Fibroblast of lung (primary cell): ENCODE measurements at places on chromosomes 7 and 10.

DNA sequence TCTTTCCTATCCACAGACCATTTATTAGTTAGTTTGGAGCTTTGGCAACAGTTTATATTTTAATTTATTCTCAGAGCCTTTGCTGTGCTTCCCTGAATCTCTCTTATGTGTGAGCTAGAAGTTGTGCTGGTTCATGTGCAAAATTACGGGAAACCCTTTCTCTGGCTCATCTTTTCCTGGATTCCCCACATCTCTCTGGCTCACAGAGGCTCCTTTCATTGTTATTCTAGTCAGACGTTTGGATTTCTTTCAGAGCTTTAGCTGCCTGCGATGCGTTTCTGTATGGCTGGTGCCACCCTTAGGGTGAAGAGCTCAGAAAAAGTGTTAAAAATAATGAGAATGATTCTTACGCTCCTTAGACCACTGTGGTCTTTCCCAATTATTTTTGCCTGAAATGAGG, 53.3 kb downstream of the TPST1 start:
- DNase-seq = peak; percentile 69

- no peak for DNase-seq
Measured at GRCh38 chr7:74290553-74290950, 1.3 kb downstream of the CLIP2 start.

GRCh38 chr7:82358009-82358578, 85.5 kb downstream of the CACNA2D1 start:
- no peak for DNase-seq

- peak; percentile 30 for DNase-seq
Measured at GRCh38 chr10:124211921-124212320, 118.5 kb upstream of the CHST15 start.

- DNase-seq = no peak
Measured at GRCh38 chr10:10798864-10799192, 218.8 kb upstream of the CELF2 start.

- DNase-seq = no peak
Measured at GRCh38 chr7:49783446-49783845, 10.0 kb downstream of the VWC2 start.

DNA sequence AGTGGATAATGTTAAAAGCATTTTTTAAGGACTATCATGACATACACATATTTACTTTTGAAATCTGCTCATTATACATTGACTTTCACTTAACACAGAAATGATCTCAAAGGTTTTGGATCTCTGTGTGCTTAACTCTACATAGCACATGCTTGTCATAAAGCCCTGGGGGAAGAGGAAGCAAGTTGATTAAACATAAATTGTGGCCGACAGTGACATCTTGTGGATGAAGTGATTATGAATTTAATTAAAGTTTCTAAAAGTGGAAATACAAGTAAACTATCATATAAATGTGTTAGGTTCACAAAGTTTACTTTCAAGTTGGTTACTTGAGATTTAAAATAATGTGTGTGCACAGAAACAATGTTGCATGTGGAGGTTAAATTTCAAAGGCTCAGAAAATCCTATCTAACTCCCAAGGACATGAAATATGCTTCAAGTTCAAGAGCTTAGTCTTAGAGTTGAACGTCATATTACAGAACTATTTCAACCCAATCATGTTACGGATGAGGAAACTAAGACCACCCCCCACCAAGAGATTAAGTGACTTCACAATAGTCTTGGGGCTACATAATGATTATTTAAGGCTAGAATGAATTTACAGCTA, 1247.8 kb downstream of the GATA3 start:
- DNase-seq = peak; percentile 69

- no peak for DNase-seq
Measured at GRCh38 chr10:79264942-79265341, 82.3 kb upstream of the PPIF start.

DNA sequence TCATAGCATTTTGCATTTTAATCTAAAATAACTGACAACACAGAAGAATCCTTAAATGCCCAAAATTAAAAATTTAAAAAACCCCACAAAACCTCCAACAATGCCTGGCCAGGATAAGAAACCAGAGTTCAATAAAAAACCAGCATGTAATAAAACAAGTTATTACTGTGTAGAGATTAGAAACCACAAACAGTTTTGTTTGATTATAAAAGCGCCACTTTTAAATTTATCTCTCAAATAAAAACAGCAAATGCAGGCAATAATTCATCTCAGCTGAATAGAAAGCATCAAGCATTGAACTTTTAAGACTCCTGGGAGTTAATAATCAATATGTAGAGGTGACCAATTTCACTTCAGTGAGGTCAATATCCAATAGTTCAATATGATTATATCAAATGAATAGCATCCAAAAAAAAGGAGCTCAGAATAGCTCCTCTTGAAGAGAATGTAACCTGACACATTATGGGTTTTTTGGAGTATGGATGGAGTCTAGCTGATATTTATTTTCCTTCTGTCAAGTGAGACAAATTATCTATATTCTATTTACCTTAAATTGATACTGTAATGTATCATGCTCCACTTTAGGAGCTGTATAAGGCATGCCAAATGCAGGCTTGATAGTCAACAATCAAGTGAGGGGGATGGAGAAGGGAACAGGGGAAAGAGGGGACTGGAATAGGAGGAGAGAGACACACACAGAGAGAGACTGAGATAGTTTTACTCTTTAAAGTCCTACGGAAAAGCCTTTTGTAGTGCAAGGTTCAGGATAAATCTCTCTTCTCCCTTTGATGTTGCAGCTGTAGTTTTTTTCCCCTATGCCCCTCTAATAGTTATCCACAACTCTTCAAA, 130.9 kb downstream of the RSU1 start:
- DNase-seq = no peak

DNA sequence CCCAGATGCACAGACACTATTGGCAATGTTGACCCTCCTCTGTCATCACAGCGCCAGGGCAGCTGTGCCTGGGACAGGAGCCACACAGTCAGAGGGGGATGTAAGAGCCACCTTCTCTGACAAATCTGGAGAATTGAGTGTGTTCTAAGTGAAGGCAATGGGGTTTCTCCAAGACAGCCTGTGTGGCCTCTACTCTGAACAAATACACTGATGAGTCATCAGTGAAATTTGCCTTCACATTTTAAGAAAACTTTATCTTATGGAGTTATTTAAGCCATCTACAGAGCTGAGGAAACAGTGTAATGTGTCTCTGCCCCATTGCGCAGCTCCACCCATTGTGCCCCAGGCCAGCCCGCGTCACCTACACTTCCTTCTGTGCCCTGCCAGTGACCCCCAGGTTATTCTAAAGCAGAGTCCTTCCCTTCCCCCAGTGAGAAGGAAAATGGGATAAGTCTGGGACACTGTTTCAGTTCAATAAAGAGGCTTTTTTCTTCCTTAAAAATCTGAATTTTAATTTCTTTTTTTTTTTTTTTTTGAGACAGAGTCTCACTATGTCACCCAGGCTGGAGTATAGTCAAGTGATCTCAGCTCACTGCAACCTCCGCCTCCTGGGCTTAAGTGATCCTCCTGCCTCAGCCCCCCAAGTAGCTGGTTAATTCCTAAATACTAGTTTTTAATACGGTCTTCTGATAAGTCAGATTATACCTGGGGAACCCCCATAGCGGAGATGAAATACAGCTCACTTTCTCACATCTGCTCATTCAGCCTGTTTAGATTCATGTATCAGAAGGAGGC, 21.8 kb downstream of the AKR1E2 start:
- DNase-seq = peak; percentile 81

DNA sequence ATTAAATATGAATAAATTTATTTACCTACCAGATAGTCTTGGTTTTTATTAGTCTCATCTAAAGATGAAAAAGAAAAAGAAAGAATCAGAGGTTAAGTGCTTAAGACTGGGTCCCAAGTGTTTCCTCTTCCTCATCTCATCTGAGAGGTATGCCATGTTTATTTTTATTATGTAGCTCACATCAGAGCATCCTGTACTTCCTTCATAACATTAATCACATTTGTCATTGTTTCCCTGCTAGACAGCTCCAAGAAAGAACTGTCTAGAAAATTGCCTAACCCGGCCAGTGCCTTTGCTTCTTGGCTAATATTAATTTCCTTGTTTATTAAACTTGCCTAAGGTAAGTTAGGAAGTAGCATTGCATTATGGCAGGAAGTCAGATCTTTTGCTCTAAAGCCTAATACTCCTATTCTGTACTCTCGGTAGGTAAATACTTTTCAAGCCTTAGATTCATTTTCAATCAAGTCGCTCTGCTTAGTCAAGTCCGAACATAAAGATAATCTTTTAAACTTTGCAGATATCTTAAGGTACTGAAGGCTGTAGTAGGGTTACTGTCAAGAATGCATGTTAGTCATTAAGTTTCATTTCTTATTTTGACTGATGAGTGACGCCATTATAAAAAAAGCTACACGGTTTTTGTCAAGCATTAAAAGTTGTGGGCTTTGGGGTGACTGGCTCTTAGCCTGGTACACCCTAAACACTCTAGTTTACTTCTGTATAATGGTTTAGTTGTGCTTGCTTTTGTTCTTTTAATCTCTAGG, 47.4 kb downstream of the ZMYND11 start:
- DNase-seq = peak; percentile 74

DNA sequence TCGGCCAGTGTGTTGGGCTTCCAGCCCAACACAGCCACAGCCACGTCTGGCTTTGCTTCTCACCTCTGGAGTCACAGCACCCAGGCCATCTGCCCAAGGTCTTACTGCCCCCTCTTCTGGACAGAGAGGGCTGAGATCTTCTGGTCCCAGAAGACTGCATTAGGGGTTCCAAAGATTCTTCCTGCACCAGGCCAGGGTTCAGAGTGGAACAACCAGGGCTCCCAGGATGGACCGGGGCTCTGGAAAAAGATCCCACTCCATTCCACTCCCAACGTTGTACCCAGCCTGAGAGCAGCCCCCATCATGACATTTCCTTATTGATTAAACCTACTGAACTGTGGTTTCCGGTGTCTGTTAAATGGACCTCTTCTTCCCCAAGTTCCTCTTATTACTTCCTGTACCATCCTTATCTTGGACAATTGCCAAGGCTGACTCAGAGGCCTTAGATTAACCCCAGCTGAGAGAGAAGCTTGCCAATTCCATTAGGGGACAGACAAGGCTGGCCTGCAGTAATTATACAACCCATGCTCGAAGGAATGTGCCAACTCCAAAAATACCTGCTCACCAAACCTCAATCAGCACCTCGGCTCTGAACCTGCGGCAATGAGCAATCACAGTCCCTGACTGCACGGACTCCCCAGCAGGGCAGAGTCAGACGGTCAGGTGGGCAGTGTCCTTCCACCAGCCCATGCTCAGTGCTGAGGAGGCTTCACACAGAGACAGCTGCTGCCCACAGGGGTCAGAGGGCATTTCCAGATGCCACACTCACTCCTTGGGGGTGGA, 47.9 kb upstream of the NPFFR1 start:
- DNase-seq = peak; percentile 94

DNA sequence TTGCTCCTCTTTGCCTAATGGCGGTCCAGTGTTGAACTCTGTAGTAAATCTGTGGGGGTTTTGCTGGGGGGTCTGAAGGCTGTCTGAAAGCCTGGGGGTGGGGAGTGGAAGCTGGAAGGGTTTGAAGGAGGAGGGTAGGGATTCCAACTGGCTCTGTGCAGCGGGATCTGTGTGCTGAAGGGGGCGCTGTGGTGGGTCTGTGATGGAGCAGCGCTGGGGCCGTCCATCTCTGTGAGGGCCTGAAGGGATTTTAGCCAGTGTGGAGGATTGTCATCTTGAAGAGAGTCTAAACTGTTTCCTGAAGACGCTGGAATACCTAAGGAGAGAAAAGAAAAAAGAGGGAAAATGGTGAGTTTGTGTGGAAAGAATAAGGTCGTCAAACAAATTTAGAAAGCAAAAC, 129.2 kb downstream of the STRA8 start:
- DNase-seq = no peak

DNA sequence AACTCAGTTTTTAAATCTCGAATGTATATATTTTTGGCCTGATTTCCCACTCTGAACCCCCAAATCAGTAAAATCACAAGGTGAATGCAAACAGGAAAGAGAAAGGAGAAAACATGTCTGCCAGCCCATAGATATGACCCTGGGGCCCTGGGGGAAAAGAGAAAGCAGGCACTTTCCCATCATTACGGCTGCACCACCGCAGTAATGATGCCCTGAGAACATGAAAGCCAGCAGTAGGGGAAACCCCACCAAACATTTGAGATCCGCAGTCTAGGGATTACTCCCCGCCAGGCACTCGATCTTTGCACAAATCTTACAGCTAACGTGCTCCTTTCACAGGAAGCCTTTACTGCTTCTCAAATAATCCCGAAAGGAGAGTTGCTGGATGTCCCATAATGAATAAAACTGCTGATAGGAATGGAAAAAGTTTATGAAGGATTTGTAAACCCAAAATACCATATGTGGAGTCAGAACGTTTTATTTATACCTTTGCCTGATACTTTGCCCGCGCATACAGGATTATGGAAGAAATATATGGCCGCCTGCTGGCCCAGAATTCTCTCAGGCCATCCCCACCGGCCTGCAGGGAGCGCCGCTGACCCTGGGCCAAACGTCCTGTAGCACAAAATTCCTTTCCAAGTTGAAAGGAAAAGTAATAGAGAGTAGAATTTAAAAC, 180.0 kb upstream of the INHBA start:
- no peak for DNase-seq

GRCh38 chr7:110186334-110186733, 904.6 kb upstream of the LRRN3 start:
- no peak for DNase-seq

GRCh38 chr7:100166317-100166940, 2.0 kb downstream of the GAL3ST4 start:
- DNase-seq = no peak

DNA sequence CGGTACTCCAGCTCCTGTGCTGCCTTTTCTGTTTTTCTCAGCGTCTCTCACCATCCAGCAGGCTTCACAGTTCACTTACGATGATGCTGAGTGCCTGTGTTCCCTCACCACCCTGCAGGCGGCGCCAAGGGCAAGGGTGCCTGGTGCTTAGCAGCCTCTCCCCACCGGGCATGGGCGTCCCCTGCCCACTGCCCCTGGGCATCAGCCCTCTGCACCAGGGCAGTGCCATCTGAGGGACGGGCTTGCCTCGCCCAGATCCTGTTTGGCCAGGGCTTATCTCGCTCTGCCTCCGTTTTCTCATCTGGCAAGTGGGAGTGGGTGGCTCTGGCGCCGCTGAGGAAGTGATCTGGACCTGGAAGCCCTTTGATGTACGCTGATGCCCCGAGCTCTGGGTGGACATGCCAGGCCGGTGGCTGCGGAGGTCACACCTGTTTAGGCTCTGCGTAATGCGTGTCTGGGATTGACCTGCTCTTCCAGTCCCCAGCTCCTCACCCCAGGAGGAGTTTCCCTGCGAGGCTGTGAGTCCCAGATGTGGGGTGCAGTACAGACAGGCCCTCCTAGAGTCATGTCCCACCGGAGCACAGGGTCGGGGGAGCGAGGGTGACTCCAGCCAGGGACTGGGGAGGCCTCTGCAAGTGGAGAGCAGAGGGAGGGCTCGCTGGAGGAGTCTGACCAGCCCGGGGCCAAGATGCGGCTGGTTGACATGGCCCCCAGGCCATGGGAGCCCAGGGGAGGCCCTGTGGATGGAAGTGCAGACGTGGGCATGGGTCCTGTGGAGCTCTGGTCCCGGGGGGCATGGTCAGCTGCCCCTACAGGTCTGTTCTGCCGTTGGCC, 11.8 kb downstream of the TTYH3 start:
- DNase-seq = no peak

GRCh38 chr10:30433306-30433729, 666 bp upstream of the MAP3K8 start:
- peak; percentile 77 for DNase-seq

GRCh38 chr7:3067193-3067592, 23.5 kb upstream of the CARD11 start:
- DNase-seq = peak; percentile 37

GRCh38 chr10:125004571-125005311, 62.8 kb downstream of the ZRANB1 start:
- DNase-seq = no peak
